ENCODE measurements at places on chromosomes 16 and 17.

DNA sequence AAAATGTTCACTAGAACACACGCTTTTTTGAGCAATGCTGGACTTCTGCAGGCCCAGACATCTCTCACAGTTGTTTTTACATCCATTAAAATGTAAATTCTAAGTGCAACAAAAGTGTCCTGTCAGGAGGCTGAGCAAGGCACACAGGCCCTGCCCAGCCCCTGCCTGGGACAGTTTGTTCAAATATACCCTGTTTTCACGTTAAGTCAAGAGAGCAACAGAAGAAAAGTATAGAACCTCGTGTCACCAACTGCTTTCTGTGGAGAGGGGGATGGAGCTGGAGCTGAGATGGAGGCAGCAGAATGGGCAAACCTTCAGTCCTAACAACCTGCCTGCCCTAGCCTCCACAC is 4.3 kb upstream of the HOXB2 start:
- DNase-seq: no peak

- no peak for DNase-seq
Measured at GRCh38 chr17:66560691-66561090, 258.3 kb downstream of the PRKCA start.

GRCh38 chr16:13254998-13255614 is 353.7 kb downstream of the SHISA9 start:
- DNase-seq: no peak

DNA sequence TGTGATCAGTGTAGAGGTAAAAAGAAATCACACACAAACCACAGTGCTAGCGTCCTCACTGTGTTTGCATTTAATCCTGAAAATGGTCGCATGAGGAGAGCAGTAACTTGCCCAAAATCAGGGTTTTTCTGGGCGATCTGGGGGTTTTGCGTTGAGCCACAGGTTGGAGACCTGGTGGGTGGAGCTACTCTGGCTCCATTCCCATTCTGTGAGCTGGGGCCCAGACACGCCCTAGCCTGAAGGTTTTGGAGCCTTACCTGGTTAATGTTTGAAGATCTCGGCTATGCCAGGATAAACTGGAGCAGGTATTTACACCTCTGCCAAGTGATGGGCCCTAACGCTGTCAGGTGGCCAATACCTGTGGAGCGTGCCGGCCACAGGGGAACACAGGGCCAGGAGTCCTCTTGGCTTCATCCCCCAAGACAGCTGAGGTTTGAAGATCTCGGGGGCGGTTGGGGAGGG is 48.4 kb downstream of the MPRIP start:
- DNase-seq: no peak

DNA sequence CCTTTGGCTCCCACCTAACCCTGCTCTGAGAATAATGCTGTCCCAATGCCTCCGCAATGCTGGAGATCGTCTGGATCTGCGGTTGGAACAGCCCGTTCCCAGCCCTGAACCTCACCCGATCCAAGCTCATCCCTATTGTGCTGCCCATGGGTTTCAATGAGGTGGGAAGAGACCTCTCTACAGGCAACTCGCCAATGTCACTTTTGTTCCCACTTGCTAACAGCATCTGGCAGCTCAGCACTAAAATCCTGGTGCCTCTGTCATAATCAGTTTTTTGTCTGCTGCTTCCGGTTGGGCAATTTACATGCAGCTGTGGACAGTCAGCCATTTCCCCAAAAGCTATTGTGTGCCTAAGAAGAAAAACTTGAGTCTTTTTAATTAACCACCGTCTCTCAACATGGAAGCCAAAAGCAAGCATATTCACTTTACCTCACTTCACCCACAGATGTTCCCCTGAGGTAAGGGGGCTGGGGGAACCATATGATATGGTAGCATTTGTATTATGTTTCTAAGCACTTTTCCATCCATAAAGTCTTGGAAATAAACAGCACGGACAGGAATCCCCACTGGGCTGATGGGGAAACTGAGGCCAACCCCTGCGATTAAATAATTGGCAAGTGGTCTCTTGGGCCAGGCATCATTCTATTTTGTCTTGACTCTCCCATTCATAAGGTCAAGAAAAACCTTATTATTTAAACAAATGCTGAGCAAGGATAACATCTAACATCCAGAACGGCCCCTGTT is 159.2 kb upstream of the CDH5 start:
- DNase-seq: no peak

GRCh38 chr17:48577330-48577945 is 712 bp downstream of the HOXB4 start:
- no peak for DNase-seq

GRCh38 chr17:77496401-77496801 is 355.6 kb downstream of the SEC14L1 start:
- DNase-seq: no peak

Measured in GDM1 (cell line).